ENCODE measurements at places on chromosomes 7 and 10. TPM values are rescaled to one million over a fixed set of nuclear protein-coding genes. Genes with fewer than 3 reads are reported as not detected.

GRCh38 chr10:62815381-62816075 is 638 bp downstream of the EGR2 start:
- peak; percentile 57 for DNase-seq
- peaks cover 4% of the 10 kb centered on the region for H3K36me3 ChIP-seq
- H3K27ac ChIP-seq: peak overlapping the region; percentile 97
- H3K4me3 ChIP-seq: peak overlapping the region; percentile 92
- H3K4me1 ChIP-seq: peaks cover 35% of the 10 kb centered on the region
- H3K27me3 ChIP-seq: peaks cover 45% of the 10 kb centered on the region

GRCh38 chr10:86082556-86082955 is 284.0 kb downstream of the GRID1 start:
- no peak for DNase-seq
- H3K36me3 ChIP-seq: no peaks in the 10 kb centered on the region
- no peak overlapping the region for H3K4me3 ChIP-seq
- H3K27ac ChIP-seq: no peak overlapping the region
- H3K27me3 ChIP-seq: peaks cover 7% of the 10 kb centered on the region

- H3K27ac ChIP-seq: no peak overlapping the region
- no peak for DNase-seq
- H3K36me3 ChIP-seq: peaks cover 5% of the 10 kb centered on the region
- peaks cover 20% of the 10 kb centered on the region for H3K4me1 ChIP-seq
- H3K4me3 ChIP-seq: no peak overlapping the region
Observed at GRCh38 chr7:17530741-17531421, 232.4 kb downstream of the AHR start.

DNA sequence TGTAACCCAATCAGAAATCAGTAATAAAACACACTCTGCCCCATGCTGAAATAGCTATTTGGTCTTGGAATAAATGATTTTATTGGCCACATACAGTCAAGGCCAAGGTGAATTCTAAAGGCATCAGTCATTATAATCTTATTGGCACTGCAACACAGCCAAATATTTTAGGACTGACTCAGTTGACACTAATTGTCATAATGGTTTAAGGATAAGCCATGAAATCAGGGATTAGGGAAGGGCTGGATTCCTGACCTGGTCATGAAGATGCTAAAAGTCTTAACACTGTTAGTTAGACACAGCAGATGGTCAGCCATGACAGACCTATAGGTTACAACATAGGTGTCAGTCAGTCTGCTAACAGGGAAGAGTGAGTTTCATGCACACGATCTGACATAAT is 330.3 kb upstream of the NPSR1 start:
- no peak overlapping the region for H3K27ac ChIP-seq
- H3K4me1 ChIP-seq: no peaks in the 10 kb centered on the region
- no peak overlapping the region for H3K4me3 ChIP-seq
- H3K27me3 ChIP-seq: no peaks in the 10 kb centered on the region
- H3K36me3 ChIP-seq: no peaks in the 10 kb centered on the region

GRCh38 chr7:66627881-66628360 is 760 bp upstream of the KCTD7 start:
- peaks cover 29% of the 10 kb centered on the region for H3K4me1 ChIP-seq
- peaks cover 2% of the 10 kb centered on the region for H3K27me3 ChIP-seq
- no peak for DNase-seq
- peak overlapping the region; percentile 89 for H3K4me3 ChIP-seq

DNA sequence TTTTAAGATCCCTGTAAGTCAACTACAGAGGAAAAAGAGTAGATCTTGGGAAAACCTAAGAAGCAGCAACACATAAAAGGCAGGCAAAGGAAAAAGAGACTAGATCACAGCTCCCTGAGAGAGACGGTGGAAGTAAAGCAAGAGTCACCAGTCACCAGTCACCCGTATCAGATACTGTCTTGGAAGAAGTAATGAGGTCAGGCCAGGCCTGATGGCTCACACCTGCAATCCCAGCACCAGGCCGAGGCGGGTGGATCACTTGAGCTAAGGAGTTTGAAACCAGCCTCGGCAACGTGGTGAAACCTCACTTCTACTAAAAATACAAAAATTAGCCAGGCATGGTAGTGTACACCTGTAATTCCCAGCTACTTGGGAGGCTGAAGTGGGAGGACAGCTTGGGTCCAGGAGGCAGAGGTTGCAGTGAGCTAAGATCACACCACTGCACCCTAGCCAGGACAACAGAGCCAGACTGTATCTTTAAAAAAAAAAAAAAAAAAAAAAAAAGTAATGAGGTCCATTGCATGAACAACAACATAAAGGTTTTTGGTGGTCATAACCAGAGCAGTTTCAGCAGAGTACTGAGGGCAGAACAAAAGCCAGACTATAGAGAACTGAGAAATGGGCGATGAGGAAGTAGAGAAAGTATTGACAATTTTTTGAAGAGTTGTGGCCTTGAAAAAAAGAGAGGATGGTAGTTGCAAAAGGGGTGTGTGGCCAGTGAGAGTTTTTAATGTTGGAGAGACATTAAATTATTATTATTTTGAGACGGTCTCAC is 16.9 kb downstream of the ZNF713 start:
- H3K4me1 ChIP-seq: no peaks in the 10 kb centered on the region
- no peaks in the 10 kb centered on the region for H3K27me3 ChIP-seq
- DNase-seq: no peak
- H3K4me3 ChIP-seq: no peak overlapping the region

DNA sequence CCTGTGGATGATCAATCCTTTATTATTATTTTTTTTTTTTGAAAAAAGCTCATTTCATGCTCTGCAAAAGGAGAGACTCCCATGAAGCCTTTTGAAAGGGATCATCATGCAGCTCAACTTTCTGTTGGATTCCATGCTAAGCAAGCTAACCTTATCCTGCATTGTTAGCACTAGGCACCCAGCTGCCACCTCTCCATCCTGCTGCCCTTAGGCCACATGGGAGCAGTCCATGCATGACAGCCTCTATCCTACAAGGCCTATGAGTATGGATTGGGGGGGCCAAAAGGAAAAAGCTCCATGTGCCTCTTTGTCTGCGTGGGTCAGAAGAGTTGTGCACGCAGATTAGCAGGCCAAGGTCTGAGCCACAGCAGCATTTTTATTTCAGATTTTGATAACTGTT is 19.2 kb downstream of the SMNDC1 start:
- DNase-seq: no peak
- H3K4me3 ChIP-seq: no peak overlapping the region
- H3K27me3 ChIP-seq: no peaks in the 10 kb centered on the region
- no peak overlapping the region for H3K27ac ChIP-seq

DNA sequence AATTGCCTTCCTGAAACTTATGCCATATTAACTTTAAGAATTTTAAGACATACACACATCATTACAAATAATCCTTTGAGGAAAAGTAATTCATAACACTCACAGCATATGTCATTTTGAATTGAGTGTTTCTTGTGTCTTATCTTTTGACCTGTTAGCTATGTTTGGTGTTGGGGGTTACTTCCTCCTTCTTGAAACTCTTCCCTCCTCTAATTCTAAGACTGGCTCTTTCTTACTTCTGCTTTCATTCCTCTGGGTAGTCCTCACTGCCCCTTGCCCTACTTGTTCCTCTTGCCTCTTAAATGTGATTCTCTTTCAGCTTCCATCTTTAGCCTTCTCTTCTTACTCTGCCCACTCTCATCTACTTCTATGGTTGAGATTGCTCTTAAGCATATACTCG is 28.3 kb upstream of the PIP4K2A start:
- DNase-seq: no peak
- no peak overlapping the region for H3K4me3 ChIP-seq
- peaks cover 3% of the 10 kb centered on the region for H3K4me1 ChIP-seq
- peaks cover 4% of the 10 kb centered on the region for H3K27me3 ChIP-seq
- H3K36me3 ChIP-seq: peaks cover 5% of the 10 kb centered on the region

- no peaks in the 10 kb centered on the region for H3K27me3 ChIP-seq
- DNase-seq: no peak
- no peak overlapping the region for H3K4me3 ChIP-seq
- H3K36me3 ChIP-seq: peaks cover 40% of the 10 kb centered on the region
- H3K27ac ChIP-seq: no peak overlapping the region
Observed at GRCh38 chr10:5902511-5903274, 12.7 kb downstream of the FBH1 start.

Gene PKD2L1
- not detected for total RNA-seq

Gene OR2A1
- 0.06 TPM for total RNA-seq

Gene ZNF467
- 0.83 TPM for total RNA-seq

Gene UBE2H
- total RNA-seq: 42.1 TPM
